ENCODE measurements at places on chromosomes 6 and 20.

DNA sequence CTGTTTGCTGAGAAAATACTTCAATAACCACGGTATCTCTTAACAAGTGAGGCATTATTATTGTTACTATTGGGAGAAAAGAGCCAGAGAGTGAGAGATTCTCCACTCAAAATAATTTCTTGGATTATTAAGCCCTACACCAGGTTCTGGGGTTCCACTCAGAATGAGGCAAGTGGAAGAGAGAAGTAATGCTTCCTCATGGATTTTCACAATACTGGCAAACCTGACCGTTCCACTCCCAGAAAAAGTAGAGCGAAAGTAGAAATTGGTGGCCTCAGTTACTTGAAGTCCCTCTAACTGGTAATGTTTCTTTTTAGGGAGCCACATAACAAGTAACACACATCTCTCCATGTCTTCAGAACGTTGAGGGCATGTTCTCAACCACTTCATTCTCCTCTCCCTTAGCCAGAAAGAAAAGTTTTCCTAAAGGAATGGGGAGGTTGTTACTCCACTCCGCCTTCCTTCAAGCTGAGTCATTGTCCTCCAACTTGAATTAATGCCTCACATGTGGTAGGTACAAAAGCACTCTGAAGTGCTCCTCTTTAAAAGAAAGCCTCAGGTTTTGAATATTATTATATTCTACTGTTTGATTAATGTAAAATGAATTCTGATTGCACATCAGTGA, 1.9 kb downstream of the BAG2 start:
- DNase-seq = no peak

GRCh38 chr20:49281059-49281912, 3.4 kb upstream of the ZNFX1 start:
- DNase-seq = no peak

DNA sequence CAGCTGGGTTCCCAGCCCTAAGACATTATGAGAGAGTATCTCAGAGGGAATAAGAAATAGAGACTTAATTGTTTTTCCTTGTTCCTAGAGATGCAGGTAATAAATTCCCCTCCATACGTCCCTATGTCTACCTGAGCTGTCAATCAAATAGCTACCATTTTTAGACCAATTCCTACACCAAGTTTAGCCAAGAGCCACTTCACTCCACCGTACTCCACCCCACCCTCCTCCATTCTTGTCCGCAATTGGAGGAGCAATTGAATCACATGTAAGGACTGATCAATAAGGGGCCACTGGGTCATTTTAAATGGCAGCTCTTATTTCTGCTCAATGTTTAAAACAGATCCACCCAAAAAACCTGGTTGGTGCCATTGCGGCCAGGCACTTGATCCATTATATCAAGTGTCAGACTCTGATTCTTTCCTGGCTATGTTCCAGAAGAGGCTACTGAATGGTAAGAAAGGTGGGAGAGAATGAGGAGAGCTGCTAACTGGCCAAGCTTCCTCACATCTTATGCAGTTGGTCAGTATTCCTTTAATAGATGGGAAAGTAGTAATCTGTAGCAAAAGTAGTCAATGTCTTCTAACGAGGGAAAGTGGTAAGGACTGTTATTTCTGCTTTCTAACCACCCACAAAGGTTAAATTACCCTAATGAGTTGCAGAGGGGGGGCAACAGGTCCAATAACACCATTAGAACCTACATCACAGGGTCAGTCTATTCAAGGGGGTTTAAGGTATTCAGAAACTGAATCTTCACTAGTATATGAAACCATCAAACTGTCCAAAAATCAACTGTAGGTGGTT, 34.1 kb downstream of the ARHGAP18 start:
- DNase-seq = no peak

DNA sequence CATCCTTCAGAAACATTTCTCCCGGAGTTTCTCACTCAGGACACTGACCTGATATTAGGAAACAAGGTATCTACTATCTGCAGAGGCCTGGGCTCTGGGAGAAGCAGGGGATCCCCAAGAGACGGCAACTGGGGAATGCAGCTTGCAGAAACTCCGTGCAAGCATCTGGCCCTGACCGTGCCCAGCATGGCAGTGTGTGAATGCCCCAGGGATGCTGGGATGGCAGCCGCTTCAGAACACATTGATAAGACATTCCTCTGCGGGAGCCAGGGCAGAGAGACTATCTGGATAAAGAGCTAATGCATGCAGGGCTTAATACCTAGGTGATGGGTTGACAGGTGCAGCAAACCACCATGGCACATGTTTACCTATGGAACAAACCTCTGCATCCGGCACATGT, 55.4 kb downstream of the NFATC2 start:
- no peak for DNase-seq

DNA sequence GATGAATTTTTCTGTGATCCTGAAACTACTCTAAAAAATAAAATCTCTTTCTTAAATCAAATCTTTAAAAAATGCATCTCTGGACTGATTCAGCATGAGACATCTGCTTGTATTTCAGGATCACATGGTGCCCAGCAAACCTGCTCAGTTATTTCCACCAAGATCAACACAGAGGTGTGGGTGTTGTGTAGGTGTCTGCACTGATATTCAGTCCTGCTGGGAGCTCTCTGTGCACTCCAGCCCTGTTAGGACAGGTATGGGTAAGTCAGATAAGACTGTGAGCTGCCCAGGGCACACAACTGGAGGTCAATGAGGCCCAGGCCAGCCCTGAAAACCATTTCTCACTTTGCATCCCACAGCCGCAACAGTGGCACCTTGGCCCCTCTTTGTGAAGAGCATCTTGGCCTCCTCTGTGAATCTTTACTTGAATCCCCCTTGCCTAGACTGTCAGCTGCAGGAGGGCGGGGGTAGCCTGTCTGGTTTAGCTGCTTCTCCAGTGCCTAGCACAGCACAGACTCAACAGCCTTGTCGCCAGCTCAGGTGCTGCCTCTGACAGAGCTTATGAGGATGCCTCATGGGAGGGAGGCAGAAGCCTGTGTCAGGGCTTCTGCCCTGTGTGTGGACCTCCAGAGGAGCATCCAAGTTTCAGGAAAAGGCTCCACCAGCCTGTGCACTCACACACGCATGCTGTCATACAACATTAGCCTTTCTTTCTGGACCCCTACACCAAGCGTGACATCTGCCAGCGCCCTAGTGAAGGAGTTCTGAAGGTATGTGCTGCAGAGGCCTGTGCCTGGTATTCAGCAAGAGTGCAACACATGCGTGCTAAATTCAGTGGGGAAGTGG, 187.6 kb upstream of the CST7 start:
- no peak for DNase-seq

- no peak for DNase-seq
Observed at GRCh38 chr20:52965380-52965779, 6.8 kb upstream of the TSHZ2 start.

GRCh38 chr6:26332843-26333242, 32.2 kb upstream of the BTN3A2 start:
- no peak for DNase-seq

DNA sequence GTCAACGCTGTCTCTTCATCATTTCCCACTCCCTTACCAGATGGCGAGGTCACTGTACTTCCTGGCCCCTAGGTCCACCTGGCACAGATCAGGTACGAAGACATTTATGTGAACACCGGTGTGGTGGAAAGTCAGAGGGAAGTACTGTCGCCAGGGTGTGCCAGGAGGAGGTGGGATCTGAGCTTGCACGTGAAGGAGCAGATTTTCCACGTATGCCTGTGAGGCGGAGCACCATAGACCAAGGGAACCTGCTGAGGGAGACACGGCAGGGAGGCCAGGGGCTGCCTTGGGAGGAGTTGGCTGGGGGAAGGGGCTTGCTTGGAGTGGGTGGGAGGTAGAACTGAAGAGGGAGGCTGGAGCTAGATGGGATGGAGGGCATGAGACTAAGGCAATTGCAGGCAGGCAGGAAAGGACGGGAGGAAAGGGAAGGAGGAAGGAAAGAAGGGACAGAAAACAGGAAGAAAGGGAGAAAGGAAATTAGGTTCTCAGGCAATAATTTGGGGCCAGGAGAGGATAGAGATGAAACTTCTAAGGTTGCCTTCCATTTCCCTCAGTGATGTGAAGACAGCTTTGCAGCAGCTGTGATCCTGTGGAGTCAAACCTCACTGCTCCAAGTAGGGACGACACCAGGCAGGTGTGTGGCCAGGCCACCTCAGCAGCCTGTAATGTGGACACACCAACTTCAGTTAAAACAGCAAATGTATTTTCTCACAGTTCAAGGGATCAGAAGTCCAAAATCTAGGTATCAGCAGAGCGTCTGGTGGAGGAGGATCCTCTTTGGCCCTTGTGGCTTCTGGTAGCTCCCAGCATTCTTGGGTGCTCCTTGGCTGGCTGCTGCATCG, 46.8 kb downstream of the CHMP4B start:
- no peak for DNase-seq

DNA sequence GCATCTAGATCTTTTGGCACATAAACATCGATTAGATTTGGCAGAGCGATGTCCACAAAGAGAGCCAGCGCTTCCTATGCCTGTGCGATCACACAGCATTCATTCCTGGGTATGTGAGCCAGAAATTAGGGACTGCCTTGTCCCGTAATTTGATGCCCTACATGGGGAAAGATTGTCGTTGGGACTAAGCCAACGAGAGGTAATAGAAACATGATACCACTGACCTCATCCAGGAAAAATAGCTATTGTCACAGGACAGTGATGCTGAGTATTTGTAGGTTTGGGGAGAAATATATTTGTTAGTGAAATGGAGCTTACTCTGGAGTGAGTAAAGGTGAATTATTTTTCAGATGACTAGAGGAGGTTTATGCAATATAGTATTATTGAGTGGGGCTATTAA, 154.0 kb downstream of the TSHZ2 start:
- no peak for DNase-seq

GRCh38 chr6:56046576-56046975, 171.2 kb upstream of the BMP5 start:
- no peak for DNase-seq

- DNase-seq = no peak
Observed at GRCh38 chr6:90611543-90612312, 24.9 kb upstream of the MAP3K7 start.

GRCh38 chr6:3887150-3887700, 38.1 kb downstream of the FAM50B start:
- DNase-seq = no peak

GRCh38 chr20:50568549-50568942, 58.4 kb downstream of the PTPN1 start:
- DNase-seq = no peak

GRCh38 chr20:62069741-62070216, 4.1 kb upstream of the TAF4 start:
- no peak for DNase-seq

GRCh38 chr6:34985236-34985635, 96.2 kb downstream of the ANKS1A start:
- no peak for DNase-seq

DNA sequence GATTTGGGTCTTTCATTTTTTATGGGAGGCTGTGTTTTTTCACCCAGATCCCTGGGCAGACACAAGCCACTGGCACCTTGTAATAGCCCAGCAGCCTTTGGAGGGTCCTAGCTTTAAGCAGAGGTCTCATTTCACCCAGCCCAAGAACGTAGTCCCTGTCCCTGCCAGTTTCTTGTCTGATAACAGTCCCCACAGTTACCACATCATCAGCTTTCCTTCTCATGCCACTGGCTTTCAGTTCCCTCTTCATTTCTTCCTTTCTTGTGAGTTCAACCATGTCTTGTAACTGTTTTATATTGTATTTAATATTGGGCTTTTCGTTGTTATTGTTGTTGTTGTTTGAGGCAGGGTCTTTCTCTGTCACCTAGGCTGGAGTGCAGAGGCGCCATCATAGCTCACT, 10.6 kb downstream of the PNPLA1 start:
- DNase-seq = no peak

- DNase-seq = no peak
Observed at GRCh38 chr6:36699348-36699747, 1.7 kb downstream of the RAB44 start.

- no peak for DNase-seq
Observed at GRCh38 chr6:129921169-129921817, 60.2 kb upstream of the TMEM244 start.

- DNase-seq = no peak
Observed at GRCh38 chr6:120608826-120609225, 725.5 kb downstream of the TBC1D32 start.

DNA sequence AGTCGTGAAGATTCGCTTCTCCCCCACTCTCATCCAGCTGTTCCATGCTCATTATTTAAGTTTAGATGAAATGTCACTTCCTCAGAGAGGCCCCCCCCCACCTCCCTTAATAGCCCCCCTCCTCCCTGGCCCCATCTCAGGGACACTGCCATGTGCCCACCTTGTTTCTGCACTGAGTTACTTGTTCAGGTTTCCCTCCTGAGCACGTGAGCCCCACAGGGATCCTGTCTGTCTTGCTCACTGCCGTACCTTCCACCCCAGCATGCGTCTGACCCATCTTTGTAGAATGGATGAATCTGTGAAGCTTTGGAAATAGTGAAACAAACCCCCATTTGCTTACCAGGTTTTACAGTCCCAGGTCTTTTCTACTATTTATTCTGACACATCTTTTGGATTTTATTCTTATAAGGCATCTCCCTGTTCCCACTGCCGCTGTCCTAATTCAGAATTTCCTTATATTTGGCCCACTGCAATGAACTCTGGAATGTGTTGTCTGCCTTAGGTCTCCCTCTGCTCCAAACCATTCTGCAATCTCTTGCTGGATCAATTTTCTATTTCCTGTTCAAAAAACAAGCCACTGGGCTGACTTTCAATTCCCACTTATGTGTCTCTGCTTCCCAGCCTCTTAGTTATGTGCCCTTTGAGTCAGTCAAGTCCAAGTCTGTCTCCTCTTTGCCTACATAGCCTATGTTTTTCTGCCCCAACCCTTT, 136.5 kb upstream of the ECI2 start:
- DNase-seq = no peak

GRCh38 chr6:114051031-114051430, 80.1 kb upstream of the HDAC2 start:
- no peak for DNase-seq

DNA sequence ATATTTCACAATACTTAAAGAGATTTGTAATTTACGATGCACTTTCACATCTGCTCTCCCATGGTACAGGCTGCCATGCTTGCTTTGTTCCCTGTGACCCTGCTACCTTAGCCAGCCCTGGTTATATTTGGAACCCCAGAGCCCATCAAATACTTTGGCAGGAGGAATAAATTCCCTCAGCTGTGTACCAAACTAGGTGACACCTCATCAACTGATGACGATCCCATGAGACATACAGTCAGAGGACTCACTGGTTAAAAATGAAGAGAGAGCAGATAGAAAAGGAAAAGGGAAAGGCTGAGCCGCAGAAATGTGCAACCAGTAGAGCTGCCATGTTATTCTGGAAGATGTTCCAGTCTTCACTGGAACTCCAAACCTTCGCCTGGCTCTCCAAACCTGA, 120.0 kb downstream of the SIM1 start:
- no peak for DNase-seq

GRCh38 chr6:111792914-111793700, 80.1 kb downstream of the FYN start:
- no peak for DNase-seq

- DNase-seq = no peak
Observed at GRCh38 chr6:83294676-83295075, 101.5 kb downstream of the RWDD2A start.

DNA sequence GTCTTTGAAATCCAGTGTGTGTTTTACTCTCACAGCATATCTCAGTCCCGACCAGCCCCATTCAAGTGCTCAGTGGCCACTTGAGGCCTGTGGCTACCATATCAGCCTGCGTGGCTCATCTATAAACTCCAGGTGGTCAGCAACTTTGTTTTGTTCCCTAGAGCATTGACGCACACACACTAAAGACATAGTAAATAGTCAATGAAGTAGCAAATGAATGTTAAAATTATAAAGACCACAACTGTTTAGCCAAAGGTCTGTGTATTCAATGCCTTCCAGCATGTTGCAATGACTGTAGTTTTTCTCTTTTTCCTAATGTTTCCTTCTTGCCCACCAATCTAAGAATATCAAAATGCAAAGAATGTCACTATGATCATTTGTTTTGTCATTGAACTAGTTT, 238.2 kb upstream of the ZNF217 start:
- DNase-seq = no peak
